ENCODE measurements at places on chromosomes 1 and 21.

- DNase-seq, result no peak
Observed at GRCh38 chr21:33950431-33951079, 35.0 kb upstream of the ATP5PO start.

DNA sequence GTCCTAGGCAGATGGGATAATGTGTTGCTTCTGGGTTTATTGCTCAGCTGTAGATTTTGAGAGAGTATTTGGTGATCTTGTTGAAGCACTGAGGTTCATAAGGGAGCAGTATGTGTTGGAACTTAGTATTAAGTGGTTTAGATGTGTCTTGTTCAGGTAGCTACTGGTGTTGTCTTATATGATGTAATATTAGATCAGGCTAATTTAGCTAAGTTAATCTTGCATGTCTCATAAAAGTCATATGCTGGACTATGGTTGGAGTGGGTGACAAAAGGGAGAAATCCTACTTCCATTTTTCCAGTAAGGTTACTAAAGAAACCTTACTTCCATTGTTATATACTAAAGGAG lies 196.4 kb downstream of the CLEC20A start:
- DNase-seq, result no peak

- DNase-seq, result no peak
Observed at GRCh38 chr1:71427066-71427465, 346.2 kb upstream of the ZRANB2 start.

GRCh38 chr1:155012776-155013602 lies 10.4 kb downstream of the ZBTB7B start:
- no peak for DNase-seq

GRCh38 chr1:116489231-116489697 lies 81.6 kb downstream of the CD58 start:
- DNase-seq, result no peak

- DNase-seq, result no peak
Observed at GRCh38 chr1:92333668-92334067, 34.8 kb downstream of the RPAP2 start.

DNA sequence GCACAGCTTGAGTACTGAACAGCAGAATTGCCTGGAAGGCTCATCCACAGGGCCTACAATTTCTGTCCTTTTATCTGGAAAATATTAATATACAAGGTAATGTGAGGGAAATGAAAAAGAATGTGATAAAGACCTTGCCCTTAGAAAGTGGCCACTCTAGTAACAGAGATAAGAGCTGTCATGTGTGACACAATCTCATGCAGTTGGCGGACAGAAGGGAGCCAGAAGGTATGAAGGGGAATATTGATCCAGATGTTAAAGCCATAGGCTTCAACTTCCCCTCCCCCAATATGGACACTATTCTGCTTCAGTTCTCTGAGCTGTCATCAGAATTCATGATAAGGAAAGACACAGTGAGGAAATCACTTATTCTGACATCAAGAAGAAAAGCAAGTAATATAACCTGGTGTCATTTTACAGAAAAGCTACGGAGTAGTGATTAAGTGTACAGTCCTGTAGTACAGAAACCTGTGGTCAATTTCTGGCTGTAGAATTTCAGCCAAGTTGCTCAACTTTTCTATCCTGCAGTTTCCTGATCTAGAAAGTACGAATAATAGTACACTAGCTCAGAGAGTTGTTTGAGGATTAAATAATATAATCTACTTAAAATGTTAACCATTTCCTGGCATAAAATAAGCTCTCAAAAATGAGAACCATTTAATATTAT lies 572.1 kb downstream of the DPYD start:
- DNase-seq, result no peak

DNA sequence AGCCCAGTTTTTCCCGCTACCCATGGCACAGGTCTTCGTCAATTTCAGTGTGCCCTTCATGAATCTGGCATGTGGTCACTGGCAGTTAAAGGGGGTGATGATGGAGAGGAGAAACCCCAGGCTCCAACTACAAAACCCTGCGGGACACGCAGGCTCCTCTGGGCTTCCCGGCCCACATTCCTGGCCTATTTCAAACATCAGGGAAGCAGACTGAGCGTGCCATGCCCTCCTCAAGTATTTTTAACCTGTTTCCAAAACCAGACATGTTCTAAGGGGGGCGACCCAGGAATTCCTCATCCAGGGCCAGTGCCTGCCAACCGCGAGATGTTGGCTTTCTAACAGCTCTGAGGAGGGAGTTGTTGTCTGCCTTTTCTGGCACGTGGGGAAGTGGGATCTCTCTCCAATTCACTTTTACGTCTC lies 85.1 kb downstream of the CAPZB start:
- DNase-seq, result no peak

- DNase-seq, result no peak
Observed at GRCh38 chr1:182791281-182792179, 2.0 kb downstream of the NPL start.

DNA sequence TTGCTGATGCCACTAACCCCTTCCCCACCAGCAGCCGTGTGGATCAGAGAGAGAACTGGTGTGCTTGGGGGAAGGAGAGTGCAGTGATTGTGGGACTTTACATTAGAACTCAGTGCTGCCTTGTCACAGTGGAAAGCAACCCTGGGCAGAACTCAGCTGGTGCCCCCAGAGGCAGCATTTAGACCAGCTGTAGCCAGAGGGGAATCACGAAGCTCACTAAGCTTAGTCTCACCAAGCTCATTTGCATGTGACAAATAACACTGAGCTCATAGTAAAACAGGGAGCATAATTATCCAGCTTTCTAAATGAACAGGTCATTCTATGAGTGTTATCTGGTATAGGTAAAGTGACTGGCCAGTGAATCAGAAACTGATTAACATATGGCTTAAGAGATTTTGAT lies 9.8 kb upstream of the SMAP2 start:
- DNase-seq, result no peak

- no peak for DNase-seq
Observed at GRCh38 chr1:115660151-115660550, 18.4 kb downstream of the VANGL1 start.

DNA sequence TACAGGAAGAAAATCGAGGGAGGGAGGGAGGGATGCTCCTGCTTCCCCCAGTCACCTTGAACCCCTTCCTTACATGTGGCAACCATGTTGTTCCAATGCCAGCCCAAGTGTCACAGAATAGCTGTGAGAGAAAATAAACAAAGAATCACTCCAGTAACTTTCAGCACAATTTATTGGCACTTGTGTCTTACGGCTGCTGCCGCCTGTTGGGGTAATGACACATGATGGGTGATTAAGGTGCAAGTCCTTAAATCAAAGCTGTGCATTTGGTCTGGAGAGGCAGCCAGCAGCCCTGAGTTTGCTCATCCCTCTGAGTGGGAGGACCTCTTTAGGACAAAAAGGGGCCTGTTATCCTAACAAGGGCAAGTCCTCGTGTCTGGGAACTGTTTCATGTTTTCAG lies 377.7 kb downstream of the PCP4 start:
- no peak for DNase-seq

- peak; percentile 47 for DNase-seq
Observed at GRCh38 chr1:172699111-172699510, 40.2 kb downstream of the FASLG start.

- DNase-seq, result no peak
Observed at GRCh38 chr1:193543259-193543658, 356.8 kb upstream of the B3GALT2 start.

DNA sequence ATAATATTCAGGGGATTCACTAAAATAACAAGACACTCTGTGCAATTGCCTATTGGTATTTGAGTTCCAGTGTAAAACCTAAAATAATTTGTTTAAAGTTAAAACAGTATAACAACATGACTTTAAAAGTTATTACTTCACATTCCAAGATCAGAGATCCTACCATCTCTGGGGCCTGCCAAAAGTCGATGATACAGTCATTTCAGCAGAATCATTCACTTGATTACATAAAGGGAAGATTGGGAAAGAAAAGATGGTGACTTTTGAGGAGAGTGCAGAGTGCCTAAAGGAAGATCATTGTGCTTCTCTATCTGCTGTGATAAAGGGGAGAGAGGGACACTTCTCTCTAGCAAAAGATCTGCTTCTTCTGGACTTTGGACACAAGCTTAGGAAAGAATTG lies 784.4 kb upstream of the ADGRL4 start:
- no peak for DNase-seq

DNA sequence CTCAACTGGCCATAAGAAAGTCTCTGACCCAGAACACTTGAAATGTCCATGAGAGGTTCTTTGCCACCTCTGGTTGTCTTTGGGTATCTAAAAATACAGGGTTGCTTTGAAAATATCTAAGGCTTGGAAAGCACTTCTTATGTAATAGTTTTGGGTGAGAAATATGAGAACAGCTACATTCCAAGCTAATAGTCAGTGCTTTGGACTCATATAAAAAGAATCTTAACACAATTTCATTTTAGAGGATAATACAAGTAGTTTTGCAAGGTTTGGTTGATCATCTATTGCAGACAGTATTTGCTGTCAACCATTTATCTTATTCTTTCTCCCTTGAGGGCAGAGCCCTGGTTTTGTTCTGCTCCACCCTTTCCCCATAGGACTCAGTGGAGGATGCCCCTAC lies 207.5 kb downstream of the KCNK2 start:
- DNase-seq, result no peak

DNA sequence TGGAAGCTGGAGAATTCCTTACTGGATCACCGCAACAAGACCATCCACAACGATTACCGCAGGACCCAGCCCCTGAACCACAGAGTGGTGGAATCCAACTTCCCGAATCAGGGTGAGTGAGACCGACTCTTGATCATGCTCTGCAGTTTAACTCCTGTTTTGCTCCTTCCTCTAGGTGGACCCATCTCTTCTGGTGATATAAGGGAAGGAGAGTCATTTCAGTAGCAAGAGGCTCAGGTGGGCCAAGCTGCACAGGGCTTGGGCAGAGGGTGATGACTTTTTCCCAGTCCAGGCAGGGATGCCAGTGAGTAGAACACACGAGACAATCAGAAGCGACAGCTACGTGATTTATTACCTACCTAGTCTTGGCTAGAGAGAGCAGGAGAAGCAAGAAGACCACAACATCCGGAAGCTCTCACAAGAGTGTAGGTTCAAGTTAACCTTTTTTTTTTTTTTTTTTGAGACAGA lies 25.2 kb downstream of the CA6 start:
- no peak for DNase-seq

- no peak for DNase-seq
Observed at GRCh38 chr1:22978299-22978698, 5.6 kb upstream of the LACTBL1 start.

DNA sequence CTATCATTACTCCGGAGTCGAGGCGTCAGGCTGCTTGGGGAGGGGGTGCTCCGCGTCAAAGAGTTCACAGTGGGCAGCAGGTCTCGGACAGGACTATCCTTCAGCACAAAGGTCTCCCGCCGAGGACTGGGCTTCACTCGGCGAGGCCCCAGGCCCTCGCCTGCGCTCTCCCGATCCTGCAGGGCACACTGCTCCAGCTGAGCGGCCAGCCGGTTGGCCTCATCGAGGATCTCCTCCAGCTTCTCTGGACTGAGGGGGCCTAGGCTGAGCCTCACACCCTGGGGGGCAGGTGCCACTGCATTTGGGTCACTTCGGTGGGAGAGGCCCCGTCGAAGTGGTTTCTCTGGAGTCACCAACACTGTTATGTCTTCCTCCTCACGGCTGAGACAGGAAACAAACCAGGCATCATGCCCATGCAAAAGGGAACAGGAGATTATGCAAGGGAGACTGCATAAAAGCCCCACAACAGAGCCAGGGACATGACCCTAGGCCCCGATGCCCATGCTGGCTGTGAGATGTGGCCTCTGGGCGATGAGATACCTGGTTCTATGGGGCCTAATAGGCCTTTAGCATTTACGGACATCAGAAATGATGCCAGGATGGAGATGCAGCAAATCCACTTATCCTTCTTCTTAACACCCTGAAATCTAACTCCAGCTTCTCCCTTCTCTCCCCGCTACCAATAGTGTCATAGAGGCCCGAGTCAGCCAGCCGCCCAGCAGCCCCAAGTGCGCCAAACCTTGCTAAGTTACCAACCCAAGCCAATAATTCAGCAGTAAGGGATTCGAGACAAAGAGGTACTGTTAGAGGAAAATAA lies 1.1 kb downstream of the PSRC1 start:
- DNase-seq, result no peak

DNA sequence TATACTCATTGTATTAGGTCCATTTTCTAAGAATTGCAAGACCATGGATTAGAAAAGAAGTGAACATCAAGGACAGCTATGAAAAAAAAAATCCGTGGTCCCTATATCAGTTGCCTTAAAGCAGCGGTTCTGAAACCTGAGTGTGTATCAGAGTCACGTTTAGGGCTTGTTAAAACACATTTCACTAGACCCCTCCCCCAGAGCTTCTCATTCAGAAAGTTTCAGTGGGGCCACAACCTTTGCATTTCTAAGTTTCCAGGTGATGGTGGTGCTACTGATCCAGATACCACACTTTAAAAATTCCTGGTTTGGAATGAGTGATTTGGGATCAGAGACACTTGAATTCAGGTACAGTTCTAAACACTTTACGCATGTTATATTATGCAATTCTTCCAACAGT lies 96.1 kb upstream of the PRMT6 start:
- DNase-seq, result no peak

DNA sequence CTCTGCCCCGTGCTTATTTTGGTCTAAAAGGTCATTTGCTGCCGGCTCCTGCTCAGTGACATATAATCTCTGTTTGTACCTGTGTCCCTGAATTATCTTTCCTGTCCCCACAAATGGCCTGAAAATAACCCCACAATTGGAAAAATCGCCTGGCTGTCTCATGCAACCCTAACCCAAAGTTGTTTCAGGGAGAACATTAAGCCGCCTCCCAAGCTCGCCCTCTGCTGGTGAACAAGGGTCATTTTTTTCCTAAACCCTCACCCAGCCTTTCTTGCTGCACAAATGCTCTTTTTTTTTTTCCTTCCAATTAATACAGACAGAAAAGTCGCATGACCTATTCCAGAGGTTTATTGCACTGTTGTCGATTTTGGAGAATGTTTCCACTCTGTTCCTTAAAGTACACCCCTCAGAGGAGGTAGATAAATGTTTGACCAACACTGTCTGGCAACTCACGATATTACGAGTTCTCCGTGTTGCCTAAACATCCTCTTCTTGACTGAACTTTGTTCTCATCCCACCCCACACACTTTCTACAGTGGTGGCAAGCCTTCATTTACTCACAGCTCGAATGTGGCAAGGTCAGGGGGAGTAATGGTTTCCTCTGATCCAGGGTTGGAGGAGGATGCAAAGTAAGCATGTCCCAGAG lies 148.7 kb downstream of the ZZZ3 start:
- peak; percentile 33 for DNase-seq

- DNase-seq, result no peak
Observed at GRCh38 chr1:162822391-162823200, 32.1 kb downstream of the HSD17B7 start.

GRCh38 chr1:236870721-236871120 lies 75.6 kb downstream of the MTR start:
- no peak for DNase-seq
